ENCODE measurements at places on chromosomes 2 and 18.

DNA sequence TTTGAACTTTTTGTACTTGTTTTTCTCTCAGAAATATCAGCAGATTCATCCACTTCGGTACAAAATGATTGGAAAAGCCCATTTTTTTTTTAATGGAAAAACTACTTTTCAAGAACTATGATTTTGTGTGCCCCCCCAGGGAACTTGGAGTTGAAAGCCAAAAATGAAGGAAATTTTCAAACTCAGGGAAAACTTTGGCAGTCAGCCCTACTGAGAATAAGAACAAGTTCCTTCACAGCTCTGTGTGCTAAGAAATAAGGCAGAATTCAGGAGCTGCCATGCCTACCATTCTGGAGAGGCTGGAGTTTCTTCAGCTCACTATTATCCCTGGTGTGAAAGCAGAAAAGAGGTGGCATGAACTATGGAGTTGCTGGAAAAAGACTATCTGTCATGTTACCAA lies 226.0 kb upstream of the SLC35G4 start:
- no peak for DNase-seq

DNA sequence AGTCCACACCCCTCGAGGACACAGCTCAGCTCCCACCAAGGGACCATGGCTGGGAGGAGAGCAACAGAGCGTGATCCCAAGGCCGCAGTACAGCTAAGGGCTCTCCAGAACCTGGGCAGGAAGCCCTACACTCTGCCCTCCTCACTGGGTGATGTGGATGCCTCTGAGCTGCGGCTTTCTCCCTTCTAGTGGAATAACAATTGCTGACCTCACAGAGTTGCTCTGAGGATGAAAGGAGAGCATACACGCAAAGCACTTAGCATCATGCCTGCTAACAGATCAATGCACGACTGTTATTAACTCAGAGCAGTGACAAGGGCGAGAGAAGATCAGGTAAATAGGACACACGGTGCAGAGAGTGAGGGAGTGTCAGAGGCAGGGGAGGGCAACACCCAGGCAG lies 74.2 kb downstream of the ZFP36L2 start:
- DNase-seq = peak; percentile 59

GRCh38 chr2:215507136-215507535 lies 71.3 kb upstream of the FN1 start:
- no peak for DNase-seq

DNA sequence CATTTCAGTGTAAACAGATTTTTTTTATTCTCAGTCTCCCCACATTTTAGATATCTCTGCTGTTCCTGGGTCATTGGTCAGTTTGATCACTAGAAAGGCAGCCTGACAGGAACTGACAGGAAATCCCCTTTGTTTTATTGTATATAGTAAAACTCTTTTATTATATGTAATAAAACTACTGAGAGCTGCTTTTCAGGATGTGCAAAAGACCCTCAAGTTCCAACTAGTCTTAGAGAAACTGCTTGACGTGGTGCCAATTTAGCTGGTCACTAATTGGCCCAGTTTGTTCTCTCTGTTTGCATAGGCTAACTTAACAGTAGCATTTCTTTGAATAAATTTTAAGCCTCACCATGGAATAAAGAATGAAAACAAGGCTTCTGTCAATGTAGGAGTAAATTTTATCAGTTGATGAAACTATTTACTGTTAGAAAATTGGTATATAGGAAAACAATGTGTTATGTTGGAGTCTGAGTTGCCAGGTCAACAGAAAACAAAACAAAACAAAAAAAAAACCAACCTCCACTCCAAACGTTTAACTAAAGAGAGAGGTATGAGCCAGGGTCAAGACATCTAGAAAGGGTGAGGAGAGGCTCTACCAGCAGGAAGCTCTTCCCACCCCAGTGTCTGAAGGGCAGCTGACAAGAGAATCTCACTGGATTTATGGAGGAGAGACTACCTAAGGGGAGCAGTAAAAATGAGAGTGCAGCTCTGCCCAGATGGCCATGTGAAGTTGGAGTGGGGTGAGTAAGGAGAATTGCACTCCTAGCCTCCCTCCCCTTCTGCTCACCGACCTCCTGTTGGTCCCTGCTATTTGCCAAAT lies 184.6 kb downstream of the ST6GAL2 start:
- no peak for DNase-seq

DNA sequence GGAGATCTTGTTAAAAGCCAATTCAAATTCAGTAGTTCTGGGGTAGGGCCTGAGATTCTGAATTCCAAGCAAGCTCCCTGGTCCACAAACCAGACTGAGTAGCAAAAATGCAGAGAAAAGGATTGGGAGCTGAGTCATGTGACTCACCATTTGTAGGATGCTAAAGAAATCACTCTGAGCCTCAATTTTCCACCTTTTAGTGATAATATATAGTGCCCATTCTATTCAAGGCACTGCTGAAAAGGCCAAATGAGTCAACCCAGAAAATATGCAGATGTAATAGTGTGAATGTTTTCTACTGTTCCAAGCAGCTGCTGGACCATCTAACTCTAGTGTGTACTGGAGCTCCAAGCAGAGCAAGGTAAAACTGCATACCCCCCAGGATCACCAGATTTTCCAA lies 47.2 kb downstream of the SLC14A2 start:
- DNase-seq = no peak

DNA sequence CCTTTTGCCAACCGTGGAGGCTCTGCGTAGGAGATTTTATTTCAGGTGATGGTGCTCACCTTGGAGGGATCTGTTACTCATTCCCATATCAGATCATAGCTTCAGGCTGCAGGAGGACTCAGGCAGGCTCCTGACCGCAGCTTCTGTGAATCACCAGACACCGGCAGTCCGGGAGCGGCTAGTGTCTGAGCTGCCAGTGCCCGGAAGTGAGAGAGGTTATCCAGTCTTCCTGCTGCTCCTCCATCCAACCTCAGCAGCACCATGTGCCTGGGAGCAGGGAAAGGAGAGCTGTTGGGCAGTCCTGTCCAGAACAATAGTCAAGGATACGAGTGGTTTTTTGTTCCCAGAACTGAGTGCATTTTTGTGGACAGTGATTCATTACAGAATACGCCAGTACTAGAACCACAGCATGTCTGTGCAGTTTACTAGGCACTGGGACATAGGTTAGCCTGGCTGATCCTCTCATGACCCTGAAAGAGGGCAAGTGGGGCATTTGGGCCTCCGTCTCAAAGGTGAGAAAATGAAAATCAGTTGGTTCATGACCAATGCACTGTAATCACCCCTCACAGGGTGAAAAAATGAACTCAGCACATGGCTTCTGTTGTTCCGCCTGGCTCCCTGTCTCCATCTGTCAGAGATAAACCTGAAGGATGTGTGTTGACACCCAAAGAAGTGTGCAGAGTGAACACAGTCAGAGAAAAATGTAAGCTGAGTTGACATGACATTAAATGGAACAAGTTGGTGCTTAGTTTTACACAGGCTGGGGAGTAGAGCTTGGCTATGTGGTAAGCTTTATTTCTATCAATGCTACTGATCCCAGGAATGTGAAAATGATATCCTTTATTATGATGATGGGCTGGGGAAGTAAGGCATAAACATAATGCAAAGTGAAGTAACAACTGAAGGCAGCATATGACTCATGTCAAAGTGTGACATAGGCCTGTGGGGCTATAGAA lies 12.2 kb downstream of the FHOD3 start:
- DNase-seq = no peak

DNA sequence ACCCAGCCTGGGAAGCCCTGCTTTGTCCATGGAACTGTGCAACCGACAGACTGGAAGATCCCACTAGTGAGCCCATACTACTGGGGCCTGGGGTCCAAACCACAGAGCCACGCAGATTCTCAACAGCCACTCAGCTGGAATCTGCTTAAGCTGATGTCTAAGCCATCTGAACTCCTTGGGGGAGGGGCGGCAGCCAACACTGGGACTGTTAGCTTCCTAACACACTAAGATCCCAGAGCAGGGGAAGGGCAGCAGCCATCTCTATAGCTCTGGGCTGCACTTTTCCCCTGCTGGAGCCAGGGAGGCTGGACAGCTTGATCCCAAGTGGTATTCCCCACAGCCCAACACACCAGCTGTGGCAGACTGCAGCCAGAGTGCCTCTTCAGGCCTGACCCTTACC lies 118.3 kb downstream of the RPRM start:
- no peak for DNase-seq

DNA sequence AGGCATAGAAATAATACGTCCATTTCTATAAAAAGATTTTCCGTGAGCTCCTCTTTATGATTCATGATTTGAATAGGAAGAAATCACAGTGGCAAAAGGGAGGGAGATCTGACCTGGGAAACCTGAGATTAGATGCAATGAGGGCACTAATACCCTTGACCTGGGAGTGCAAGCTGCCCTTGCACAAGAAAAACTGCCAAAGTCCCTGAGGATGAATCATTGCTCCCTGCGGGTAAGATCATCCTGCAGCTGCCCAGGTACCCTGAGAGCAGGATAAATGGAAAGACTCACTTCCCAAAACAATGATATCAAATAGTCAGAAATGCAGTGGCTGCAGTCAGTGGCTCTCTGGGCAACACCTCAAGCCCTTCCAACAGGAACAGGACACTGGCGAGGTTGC lies 11.6 kb downstream of the FHL2 start:
- DNase-seq = no peak
